Right ventricle myocardium superior (tissue), 1 donor: ENCODE measurements at places on chromosomes 7 and 10. TPM values are rescaled to one million over a fixed set of nuclear protein-coding genes. Genes with fewer than 3 reads are reported as not detected.

Gene SERPINE1
- 1.6 TPM for total RNA-seq

- DNase-seq, result no peak
Observed at GRCh38 chr7:48094861-48095293, 5.8 kb downstream of the UPP1 start.

- DNase-seq, result no peak
Observed at GRCh38 chr10:6115411-6115810, 26.6 kb downstream of the RBM17 start.

Gene VAX1
- total RNA-seq, result not detected

Gene TWIST1
- total RNA-seq, result 1.4 TPM

DNA sequence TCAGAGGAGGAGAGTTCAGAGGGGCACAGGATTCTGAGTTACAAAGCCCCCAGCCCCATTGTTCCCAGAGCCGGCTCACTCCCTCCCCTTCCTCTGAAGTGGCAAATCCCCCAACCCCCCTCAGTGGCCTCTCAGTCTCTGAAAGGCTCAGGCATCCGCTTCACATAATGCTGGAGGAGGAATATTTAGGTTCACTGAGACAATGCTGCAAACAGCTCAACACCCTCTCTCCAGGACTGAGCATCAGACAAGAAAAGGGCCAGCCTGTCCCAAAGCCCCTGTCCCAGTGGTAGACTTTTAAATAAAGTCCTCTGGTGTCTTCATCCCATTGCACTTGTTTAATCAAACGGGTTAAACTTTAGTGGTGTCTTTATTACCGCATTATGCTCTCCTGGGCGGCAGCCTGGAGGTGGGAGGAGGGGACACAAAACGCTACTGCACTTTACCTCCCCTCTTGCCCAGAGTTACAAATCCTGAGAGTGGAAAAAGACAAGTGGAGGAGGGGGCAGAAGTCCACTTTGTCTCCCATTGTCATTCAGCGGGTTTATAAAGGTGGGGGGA, 257.9 kb downstream of the FGFR2 start:
- no peak for DNase-seq

GRCh38 chr7:3760651-3761050, 459.6 kb downstream of the SDK1 start:
- DNase-seq, result no peak

Gene CALHM3
- total RNA-seq, result not detected

- DNase-seq, result no peak
Observed at GRCh38 chr7:92226981-92227380, 18.7 kb downstream of the KRIT1 start.

DNA sequence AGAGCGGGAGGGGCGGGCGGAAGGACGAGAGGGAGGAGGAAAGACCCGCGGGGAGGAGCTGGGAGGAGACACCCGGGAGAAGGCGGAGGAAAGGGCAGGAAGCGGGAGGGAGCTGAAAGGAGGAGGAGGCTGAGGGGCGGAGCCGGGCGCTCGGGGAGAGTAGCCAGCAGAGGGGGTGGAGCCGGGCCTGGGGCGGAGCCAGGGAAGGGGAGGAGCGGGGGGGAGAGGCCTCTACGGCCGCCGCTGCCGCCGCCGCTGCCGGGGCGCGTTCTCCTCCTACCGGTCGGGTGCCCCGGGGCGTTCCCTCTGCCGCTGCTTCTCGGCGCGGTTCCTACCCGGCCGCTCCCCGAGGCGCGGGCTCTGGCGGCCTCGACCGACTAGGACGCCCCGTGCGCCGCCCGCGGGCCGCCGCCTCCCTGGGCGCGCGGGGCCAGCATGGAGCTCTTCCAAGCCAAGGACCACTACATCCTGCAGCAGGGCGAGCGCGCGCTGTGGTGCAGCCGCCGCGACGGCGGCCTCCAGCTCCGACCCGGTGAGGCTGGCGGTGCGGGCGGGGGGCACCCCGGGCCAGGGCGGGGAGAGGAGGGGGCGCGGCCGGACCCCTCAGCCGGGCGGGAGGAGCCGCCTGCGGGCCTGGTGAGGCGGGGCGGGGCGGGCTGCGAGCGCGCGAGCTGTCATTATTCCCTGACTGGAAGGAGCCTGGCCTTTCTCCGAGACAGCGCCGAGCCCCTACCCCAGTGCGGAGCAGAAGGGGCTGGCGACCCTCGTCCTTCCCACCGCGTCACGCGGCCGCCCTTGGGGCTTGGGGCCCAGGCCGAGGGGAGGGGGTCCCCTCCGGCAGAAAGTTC, at the start of gene INPP5F:
INPP5F (plus strand) TSS at position 223 of the 848 bp plus-strand sequence; CDS start at position 436, 213 bp downstream.
- peak; percentile 99 for DNase-seq

DNA sequence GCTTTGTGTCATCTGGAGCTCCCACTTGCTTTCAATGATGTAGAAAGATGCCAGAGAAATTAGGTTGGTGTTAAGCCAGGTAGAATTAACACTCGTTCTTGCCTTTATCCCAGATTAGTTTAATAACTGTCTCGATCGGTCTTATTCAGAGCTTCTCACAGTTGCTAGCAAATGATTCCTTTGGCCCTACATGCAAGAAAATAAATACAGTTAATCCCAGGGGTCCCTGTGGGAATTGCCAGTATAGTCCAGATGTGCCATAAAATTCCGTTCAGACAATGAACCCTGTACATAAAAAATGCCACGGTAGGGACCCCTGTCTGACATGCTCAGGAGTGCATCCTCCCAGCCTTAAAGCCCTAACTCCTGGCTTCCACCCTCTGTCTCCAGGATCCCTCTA, 207.5 kb downstream of the ARHGAP12 start:
- DNase-seq, result no peak

DNA sequence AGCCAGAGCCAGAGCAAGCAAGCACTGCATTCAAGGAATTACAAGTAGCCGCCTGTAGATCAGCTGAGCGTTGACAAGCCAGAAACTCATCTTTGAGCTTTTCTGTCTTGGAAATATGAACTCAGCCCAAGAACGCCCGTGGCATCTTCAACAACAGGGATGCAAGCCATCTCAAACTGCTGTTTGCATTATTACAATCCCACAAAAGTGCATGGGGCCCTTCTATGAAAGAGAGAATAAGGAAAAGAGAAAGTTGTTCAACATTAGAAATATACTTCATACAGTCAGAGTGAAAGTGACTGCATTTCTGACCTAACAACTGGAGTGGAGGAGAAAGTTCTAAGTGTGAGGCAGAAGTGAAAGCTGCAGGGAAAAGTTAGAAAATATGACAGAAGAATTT, 6.5 kb downstream of the SGCE start:
- DNase-seq, result no peak

DNA sequence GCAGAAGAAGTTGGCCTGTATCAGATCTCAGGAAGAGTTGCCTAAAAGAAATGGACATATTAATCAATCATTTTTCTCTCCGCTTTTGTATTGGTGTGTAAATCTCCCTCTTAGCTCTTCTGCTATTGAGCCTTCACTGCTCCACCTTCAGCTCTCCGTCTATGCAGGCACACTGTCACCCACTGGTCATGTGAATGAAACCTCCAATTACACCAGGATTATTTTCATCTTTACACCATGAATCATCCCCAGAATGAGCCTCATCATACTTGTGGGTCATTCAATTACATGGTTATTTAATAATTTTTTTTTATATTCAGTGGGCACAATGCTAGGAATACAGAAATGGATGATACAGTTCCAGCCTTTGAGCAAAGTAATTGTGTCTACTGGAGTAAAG, 92.6 kb downstream of the LRRC4 start:
- DNase-seq, result no peak

- DNase-seq, result no peak
Observed at GRCh38 chr7:70707823-70708243, 424.1 kb upstream of the GALNT17 start.

Gene AKR1B15
- not detected for total RNA-seq

- no peak for DNase-seq
Observed at GRCh38 chr10:533186-533585, 156.3 kb downstream of the DIP2C start.

Gene CFAP46
- 1.9 TPM for total RNA-seq

- no peak for DNase-seq
Observed at GRCh38 chr7:20307119-20307518, 23.6 kb upstream of the ITGB8 start.

DNA sequence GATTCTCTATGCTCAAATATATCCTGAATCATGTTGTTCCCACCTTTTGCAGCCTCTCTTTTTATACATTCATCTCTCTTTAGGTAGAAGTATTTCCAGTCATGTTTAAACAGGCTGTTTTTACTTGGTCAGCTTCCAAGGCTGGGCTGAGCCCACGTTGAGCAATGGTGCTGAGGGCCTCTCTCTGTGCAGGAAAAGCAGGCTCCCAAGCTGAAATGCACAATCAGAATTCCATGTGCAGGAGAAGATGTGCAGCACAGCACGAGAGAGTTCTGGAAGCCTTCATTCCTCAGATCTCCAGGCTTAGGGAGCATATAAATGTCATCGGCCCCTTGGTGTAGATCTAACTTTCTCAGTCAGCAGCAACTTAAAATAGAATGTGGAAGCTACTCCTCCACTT, 588.5 kb downstream of the TNS3 start:
- no peak for DNase-seq

GRCh38 chr7:29612596-29612995, 49.0 kb downstream of the PRR15 start:
- no peak for DNase-seq

Gene NME8
- total RNA-seq, result not detected

Gene MBLAC1
- total RNA-seq, result 2.6 TPM

GRCh38 chr7:56023500-56023899, 27.7 kb downstream of the PSPH start:
- DNase-seq, result no peak

GRCh38 chr7:150368884-150369747, 494 bp downstream of the REPIN1 start:
- DNase-seq, result peak; percentile 85

GRCh38 chr10:59125666-59126065, 50.8 kb upstream of the PHYHIPL start:
- no peak for DNase-seq

DNA sequence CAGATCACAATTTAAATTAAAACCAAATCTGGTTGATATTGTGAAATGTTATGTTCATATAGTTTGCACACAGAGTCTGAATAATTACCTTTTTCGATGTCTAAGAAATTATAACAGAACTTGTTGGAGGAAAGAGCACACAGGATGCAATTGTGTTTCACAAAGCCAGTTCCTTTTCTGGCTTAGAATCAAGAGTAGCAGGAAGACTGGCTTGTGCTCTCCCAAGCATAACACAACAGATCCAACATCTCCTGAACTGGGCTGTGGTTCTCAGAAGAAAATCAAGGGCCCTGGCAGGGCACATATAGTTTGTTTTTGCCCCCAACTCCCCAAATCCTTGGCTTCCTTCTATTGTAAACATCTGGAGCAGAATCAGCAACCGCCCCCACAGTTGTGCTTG, 62.7 kb downstream of the LRRC4 start:
- DNase-seq, result no peak

Gene OPN1SW
- not detected for total RNA-seq
